HFFc6 (cell line): ENCODE measurements at places on chromosomes 3 and 15. TPM values are rescaled to one million over a fixed set of nuclear protein-coding genes. Genes with fewer than 3 reads are reported as not detected.

GRCh38 chr3:24890012-24890411 lies 395.4 kb upstream of the THRB start:
- DNase-seq = no peak
- no peak overlapping the region for H3K4me3 ChIP-seq
- H3K36me3 ChIP-seq = no peaks in the 10 kb centered on the region
- H3K27me3 ChIP-seq = no peaks in the 10 kb centered on the region; the same call in 1 of the 2 replicates
- H3K27ac ChIP-seq = no peak overlapping the region

DNA sequence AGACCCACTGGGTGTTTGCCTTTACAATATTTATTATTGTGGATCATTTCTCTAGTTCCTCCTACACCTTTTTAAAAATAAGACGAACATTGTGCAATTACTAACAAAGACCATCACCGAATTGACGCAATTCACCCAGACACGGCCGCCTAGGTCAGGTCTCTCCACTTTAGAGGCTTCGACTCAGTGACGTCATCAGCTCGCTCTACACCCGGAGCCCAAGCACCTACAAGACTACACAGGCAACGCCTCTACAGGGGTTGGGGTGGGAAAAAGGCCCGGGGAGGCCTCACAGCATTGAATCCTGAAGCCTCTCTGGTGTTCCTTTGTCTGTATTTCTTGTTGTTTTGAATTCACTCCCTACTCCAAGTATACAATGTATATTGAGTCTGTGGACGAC lies 16.6 kb downstream of the ZIC4 start:
- no peak overlapping the region for H3K27ac ChIP-seq
- H3K4me1 ChIP-seq = peaks cover 32% of the 10 kb centered on the region
- no peak for DNase-seq
- no peak overlapping the region for H3K4me3 ChIP-seq

Gene LDHAL6B
- not detected in 2 replicates for total RNA-seq

GRCh38 chr3:14913071-14913925 lies 34.1 kb upstream of the NR2C2 start:
- H3K27me3 ChIP-seq = peaks cover 41% of the 10 kb centered on the region
- no peak for DNase-seq
- no peak overlapping the region for H3K4me3 ChIP-seq
- no peaks in the 10 kb centered on the region for H3K4me1 ChIP-seq
- H3K36me3 ChIP-seq = no peaks in the 10 kb centered on the region
- H3K27ac ChIP-seq = no peak overlapping the region

DNA sequence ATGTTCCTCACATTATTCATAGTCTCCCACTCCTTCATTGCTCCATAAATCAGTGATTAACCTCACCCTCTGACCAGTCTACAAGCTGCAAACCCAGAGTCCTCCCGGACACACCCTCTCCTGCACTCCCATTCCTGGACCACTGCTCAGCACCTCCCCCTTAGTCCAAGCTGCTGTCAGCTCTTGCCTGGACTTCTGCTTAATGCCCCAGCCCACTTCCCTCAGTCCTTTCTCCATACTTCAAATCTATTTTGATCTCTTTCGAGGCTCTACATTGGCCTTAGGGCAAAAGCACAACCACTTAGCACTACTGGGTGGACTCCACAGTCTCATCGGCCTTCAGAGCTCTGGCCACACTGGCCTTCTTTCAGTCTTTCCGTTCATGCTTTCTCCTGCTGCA lies 79.4 kb upstream of the FAM98B start:
- no peak overlapping the region for H3K4me3 ChIP-seq
- DNase-seq = no peak
- H3K36me3 ChIP-seq = no peaks in the 10 kb centered on the region
- H3K27me3 ChIP-seq = no peaks in the 10 kb centered on the region; the same call in 1 of the 2 replicates
- peaks cover 32% of the 10 kb centered on the region; the same call in 1 of the 2 replicates for H3K4me1 ChIP-seq
- no peak overlapping the region for H3K27ac ChIP-seq

Gene STRC
- total RNA-seq = not detected in 3 replicates

Gene GATM
- total RNA-seq = 0.21 TPM in 1 of 3 replicates, not detected in the others

DNA sequence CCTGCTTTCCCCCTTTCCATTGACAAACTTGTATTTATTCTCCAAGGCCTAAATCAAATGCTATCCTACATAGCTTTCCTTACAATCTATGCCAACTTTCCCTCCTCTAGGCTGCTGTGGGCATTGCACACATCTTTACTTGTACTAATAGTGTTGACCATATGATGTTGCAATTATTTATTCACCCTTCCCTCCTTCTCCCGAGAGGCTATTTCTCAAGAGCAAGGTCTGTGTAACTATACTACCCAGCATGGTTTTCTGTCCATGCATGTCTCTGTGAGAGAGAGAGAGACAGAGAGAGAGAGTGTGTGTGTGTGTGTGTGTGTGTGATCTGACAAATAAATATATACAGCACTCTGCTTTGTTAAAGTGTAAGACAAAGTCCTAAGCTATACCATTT lies 63.8 kb downstream of the GTPBP8 start:
- DNase-seq = peak; percentile 37
- no peaks in the 10 kb centered on the region for H3K36me3 ChIP-seq

DNA sequence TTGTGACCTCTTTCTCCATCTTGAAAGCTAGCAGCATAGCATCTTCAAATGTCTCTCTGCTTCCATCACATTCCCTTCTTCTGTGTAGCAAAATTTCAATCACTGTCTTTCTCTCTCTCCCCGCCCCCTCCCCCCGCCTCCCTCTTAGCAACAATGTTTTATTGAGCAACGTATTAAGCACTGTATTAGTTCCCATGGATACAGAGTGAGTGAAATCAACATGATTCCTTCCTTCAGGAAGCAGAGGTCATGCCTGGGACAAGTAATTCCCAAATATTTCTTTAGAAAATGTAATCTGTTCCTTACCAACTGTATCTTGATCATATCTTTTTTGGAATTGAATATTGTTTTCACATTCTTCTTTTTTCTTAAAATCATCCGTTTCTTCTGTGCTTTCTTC lies 373.7 kb upstream of the NECTIN3 start:
- H3K27ac ChIP-seq = peak overlapping the region; percentile 27
- H3K4me1 ChIP-seq = peaks cover 11% of the 10 kb centered on the region
- no peak overlapping the region for H3K4me3 ChIP-seq
- no peaks in the 10 kb centered on the region for H3K27me3 ChIP-seq
- H3K36me3 ChIP-seq = peaks cover 6% of the 10 kb centered on the region; the same call in 1 of the 2 replicates
- no peak for DNase-seq

- no peak overlapping the region for H3K4me3 ChIP-seq
- no peak overlapping the region for H3K27ac ChIP-seq
- H3K36me3 ChIP-seq = no peaks in the 10 kb centered on the region
- DNase-seq = no peak
- no peaks in the 10 kb centered on the region for H3K4me1 ChIP-seq
Observed at GRCh38 chr3:88691081-88691480, 416.3 kb upstream of the EPHA3 start.

Gene MSL2
- total RNA-seq = 22.2 to 24.8 TPM (median 22.7 TPM) in 3 replicates

Gene HDGFL3
- 45.6 to 61.9 TPM (median 50.9 TPM) in 3 replicates for total RNA-seq

GRCh38 chr3:23566499-23566898 lies 239.3 kb upstream of the UBE2E1 start:
- DNase-seq = no peak
- H3K4me3 ChIP-seq = no peak overlapping the region
- peaks cover 3% of the 10 kb centered on the region; the same call in 1 of the 2 replicates for H3K27me3 ChIP-seq

DNA sequence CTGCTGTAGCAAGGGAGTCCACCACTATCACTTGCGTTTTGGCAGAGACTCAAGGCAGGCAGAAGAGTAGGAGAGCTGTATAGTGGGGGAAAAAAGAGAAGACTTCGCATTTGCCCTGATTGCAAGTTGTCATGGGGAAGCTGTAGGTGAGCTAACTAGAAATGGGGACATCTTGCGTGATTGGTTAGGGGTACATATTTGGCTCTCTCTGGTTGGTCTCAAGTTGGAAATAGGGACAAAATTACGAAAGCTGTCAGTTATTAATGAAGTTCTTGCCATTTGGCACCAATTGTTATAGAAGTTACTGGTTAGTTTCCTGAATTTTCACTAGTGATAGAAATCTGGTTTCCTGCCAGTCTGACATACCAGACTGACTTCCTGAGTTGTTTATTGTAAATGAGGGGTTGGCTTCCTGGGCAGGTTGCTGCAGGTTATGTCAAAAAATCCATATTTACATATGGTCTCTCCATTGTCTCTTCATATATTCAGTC lies 8.2 kb upstream of the SENP7 start:
- no peak overlapping the region for H3K4me3 ChIP-seq
- H3K4me1 ChIP-seq = peaks cover 7% of the 10 kb centered on the region
- no peak overlapping the region for H3K27ac ChIP-seq
- peaks cover 11% of the 10 kb centered on the region for H3K27me3 ChIP-seq
- DNase-seq = no peak

GRCh38 chr3:185649414-185649813 lies 63.3 kb downstream of the SENP2 start:
- no peak overlapping the region for H3K27ac ChIP-seq
- H3K27me3 ChIP-seq = peaks cover 11% of the 10 kb centered on the region
- H3K4me3 ChIP-seq = no peak overlapping the region
- peaks cover 45% of the 10 kb centered on the region for H3K36me3 ChIP-seq
- H3K4me1 ChIP-seq = no peaks in the 10 kb centered on the region

Gene TRH
- not detected in 3 replicates for total RNA-seq

DNA sequence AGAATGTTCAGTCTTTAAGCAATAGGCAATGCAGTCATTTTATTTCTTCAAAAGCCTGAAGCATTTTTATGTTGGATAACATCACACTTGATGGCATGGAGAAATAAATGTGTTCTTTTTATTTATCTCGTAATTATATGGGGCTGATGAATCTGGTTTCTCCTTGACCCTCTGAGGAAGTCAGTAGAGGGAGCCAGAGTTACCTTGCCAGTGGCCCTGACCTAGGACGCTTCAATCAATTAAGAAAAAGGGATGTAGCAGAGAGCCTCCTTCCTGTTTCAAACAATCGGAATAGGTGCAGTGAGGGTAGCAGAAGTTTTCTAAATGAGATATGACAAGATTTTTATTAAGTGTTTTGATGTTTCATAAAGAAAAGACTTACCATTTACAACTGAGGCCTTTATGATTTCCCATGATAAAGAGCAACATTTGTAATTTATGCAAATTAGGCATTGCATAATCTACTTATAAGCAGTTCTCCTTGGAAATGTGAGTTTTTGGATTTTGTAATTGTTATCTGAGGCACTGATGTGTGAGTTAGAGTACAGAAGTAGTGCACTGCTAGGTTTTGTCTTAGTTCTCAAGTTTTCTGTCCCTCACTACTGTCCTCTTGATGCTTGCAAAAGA lies 129.1 kb downstream of the RAP2B start:
- peaks cover 54% of the 10 kb centered on the region for H3K4me1 ChIP-seq
- no peak overlapping the region for H3K4me3 ChIP-seq
- no peaks in the 10 kb centered on the region; the same call in 1 of the 2 replicates for H3K27me3 ChIP-seq
- peak; percentile 29 for DNase-seq
- H3K27ac ChIP-seq = no peak overlapping the region

Gene TMEM45A
- 27.5 to 43.6 TPM (median 40.7 TPM) in 3 replicates for total RNA-seq

DNA sequence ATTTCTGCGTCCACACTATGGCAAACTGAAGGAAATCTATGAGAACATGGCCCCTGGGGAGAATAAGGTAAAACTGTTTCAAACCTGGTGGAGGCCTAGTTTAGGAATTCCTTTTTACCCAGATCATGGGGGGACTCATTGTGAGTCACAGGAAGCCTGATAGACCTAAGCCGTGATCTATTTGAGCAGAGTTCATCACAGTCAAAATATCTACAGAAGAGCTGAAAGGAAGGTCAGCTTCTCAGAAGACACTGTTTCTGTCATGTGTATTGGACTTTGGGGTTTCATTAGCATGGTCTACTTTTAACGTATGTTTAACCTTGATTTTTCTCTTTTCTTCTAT lies 1.3 kb downstream of the PSMD2 start:
- DNase-seq = peak; percentile 49
- H3K4me1 ChIP-seq = peaks cover 40% of the 10 kb centered on the region
- H3K36me3 ChIP-seq = peaks cover 32% of the 10 kb centered on the region
- H3K27ac ChIP-seq = peak overlapping the region; percentile 83
- H3K27me3 ChIP-seq = peaks cover 5% of the 10 kb centered on the region

DNA sequence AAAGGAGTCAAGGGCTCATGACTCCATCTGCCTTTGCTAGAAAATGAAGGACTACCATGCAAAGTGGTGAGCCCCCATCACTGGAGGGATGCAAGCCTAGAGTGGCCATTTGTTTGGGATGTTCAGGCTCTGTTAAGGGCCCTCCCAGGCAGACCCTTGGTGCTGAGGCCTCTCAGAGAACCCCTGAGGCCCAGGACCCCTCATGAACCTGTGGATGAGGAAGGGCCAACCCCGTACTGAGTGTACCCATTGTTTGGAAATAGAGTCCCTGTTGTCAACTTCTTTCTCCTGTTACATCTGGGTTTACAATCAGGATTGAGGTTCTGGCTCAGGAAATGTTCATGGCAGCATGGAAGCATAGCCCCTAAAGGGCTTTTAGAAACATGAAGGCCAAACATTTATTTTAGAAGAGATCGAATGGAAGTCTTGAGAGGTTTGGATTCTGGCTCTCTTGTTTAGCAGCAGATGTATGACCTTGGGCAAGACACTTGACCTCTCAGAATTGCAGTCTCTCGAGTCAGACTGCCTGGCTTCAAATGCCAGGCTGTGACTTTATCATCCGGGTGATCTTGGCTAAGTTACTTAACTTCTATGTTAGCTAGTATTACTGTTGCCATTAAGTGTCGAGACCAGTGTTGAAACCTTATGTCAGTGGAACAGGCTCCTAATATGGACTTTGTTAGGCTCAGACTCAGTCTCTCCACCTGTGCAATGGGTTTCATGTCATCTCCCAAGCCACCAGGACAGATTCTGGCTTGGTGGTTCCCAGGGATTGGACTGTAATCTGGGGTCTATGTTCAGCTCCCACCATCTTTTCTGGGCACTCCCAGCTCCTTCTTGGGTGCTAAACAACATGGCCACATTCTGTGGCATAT lies 12.4 kb downstream of the ITGA11 start:
- H3K27ac ChIP-seq = peak overlapping the region; percentile 4; the same call in 1 of the 2 replicates
- no peak for DNase-seq
- H3K36me3 ChIP-seq = no peaks in the 10 kb centered on the region
- peaks cover 3% of the 10 kb centered on the region for H3K27me3 ChIP-seq

GRCh38 chr3:148945116-148945515 lies 46.2 kb upstream of the GYG1 start:
- no peak for DNase-seq
- H3K27me3 ChIP-seq = no peaks in the 10 kb centered on the region; the same call in 1 of the 2 replicates
- H3K36me3 ChIP-seq = no peaks in the 10 kb centered on the region

- H3K27me3 ChIP-seq = no peaks in the 10 kb centered on the region; the same call in 1 of the 2 replicates
- no peak for DNase-seq
- no peaks in the 10 kb centered on the region; the same call in 1 of the 2 replicates for H3K4me1 ChIP-seq
- H3K4me3 ChIP-seq = no peak overlapping the region
- H3K36me3 ChIP-seq = peaks cover 6% of the 10 kb centered on the region; the same call in 1 of the 2 replicates
- H3K27ac ChIP-seq = no peak overlapping the region
Observed at GRCh38 chr3:171468296-171468906, 8.2 kb upstream of the TNIK start.

DNA sequence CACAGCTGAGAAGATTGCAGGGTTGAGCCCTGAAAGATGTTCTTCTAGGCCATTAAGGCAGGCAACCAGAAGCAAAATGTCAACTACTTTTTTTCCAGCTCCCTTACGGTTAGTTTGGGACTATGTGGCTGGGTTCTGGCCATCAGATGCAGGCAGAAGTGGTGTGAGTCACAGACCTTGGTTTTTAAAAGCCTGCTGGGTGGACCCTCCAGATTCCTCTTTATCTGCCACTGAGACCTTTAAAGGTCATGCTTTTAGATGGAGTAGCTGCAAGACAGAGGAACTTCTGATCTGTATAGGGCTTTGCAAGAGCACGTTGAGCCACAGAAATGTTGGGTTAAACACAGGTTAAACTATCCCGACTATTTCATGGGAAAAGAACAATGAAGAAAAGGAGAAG lies 102.9 kb downstream of the CHST2 start:
- no peaks in the 10 kb centered on the region for H3K36me3 ChIP-seq
- H3K4me1 ChIP-seq = peaks cover 6% of the 10 kb centered on the region; the same call in 1 of the 2 replicates
- no peak for DNase-seq
- no peak overlapping the region for H3K4me3 ChIP-seq

GRCh38 chr15:73792415-73792814 lies 39.3 kb upstream of the INSYN1 start:
- H3K27ac ChIP-seq = no peak overlapping the region
- H3K4me1 ChIP-seq = no peaks in the 10 kb centered on the region
- H3K27me3 ChIP-seq = peaks cover 39% of the 10 kb centered on the region
- DNase-seq = no peak
- H3K4me3 ChIP-seq = no peak overlapping the region

Gene VIPR1
- total RNA-seq = not detected in 2 replicates
